Mammary epithelial cell (primary cell): ENCODE measurements at places on chromosomes 3 and 15. TPM values are rescaled to one million over a fixed set of nuclear protein-coding genes. Genes with fewer than 3 reads are reported as not detected.

The MUSTN1 gene
- 0.18 TPM for polyA plus RNA-seq

The PPP1R14D gene
- not detected for polyA plus RNA-seq

The THUMPD3 gene
- polyA plus RNA-seq: 28.4 TPM

The EEF1AKMT4 gene
- polyA plus RNA-seq: 19.1 TPM

The ATP8B4 gene
- not detected for polyA plus RNA-seq

The SPESP1 gene
- polyA plus RNA-seq: 12.8 TPM

The LRRFIP2 gene
- polyA plus RNA-seq: 45.8 TPM

The PLA2G4D gene
- polyA plus RNA-seq: 0.07 TPM

The ABHD14A gene
- 15.4 TPM for polyA plus RNA-seq

The IL5RA gene
- not detected for polyA plus RNA-seq

The PP2D1 gene
- polyA plus RNA-seq: not detected

The SPINK8 gene
- not detected for polyA plus RNA-seq

The TMEM158 gene
- polyA plus RNA-seq: 2.4 TPM

The PIGX gene
- 11.8 TPM for polyA plus RNA-seq

The SYNPR gene
- not detected for polyA plus RNA-seq

- peak; percentile 39 for DNase-seq
Measured at GRCh38 chr3:40768536-40768935, 243.8 kb downstream of the ZNF621 start.

GRCh38 chr15:65033659-65034269 is 4.3 kb upstream of the MTFMT start:
- DNase-seq: peak; percentile 27

DNA sequence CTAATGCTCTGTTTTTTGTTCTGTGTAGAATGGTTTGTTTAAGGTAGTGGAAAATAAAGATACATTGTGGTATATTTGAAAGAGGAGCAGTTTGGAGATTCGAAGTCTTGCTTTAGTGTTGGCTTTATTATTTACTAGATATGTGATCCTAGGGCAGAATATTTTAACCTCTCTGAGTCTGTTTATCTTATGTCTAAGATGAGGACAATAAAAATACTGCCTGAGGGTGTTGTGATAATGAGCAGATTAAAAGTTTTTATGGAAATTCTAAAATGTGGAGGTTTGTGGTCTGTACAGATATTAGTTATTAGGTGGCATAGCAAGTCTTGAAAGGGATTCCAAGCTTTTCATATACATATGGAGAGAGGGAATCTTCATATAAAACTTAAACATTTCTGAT is 15.0 kb downstream of the TCF12 start:
- DNase-seq: no peak

DNA sequence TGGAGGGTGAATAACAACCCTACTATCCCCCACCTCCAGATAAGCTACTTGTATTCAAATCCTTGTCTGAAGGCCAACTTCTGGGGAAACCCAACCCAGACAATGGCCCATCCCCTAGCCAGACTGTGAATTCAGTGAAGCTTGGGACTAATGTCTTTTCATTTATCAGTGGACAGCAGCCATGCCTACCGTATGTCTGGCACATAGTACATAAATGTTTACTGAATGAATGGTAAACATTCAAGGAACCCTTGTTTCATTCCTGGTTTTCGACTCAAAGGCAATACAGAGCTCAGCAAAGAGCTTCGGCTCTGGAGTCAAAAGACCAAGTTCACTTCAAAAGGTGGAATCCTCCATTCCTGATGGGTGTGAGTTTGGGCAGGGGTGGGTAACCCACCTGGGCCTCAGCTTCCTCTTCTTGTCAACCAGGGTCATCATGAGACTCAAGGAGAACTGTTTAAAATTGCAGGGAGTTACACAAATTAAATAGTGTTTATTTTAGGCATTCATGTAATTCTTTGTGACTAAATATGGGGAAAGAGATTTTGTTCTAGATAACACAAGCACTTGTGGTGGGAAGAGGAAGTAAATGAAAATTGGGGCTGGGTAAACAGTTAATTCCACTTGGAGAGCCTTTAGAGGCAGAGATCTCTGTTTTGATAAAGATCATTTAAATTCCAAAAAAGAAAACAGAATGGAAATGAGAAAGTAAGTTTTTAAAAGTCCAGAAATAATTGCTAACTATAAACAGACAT is 303.7 kb upstream of the WNT5A start:
- DNase-seq: no peak

- DNase-seq: peak; percentile 29
Measured at GRCh38 chr3:168040607-168041208, 55.0 kb downstream of the GOLIM4 start.

DNA sequence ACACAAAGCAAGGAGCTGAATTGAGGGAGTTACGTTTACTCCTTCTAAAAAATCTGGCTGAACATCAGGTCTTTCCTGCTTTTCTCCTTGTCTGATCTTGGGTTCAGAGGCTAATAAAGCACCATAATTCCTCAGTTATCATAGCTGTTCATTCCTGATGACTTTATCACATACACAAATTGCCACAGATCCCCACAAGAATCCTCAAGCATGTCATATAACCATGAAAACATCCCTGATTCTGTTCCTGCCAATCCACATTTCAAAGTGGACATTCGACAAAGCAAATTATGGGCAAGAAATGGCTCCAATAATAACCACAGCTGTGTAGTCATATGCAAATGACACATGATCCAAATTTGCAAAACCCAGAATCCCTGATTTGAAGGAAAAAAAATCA is 321.3 kb downstream of the MEX3B start:
- no peak for DNase-seq

- peak; percentile 95 for DNase-seq
Measured at GRCh38 chr3:30770387-30770786, 124.1 kb downstream of the GADL1 start.

- no peak for DNase-seq
Measured at GRCh38 chr15:77832874-77833273, 200.2 kb upstream of the LINGO1 start.

- no peak for DNase-seq
Measured at GRCh38 chr3:24540821-24541220, 46.2 kb upstream of the THRB start.

DNA sequence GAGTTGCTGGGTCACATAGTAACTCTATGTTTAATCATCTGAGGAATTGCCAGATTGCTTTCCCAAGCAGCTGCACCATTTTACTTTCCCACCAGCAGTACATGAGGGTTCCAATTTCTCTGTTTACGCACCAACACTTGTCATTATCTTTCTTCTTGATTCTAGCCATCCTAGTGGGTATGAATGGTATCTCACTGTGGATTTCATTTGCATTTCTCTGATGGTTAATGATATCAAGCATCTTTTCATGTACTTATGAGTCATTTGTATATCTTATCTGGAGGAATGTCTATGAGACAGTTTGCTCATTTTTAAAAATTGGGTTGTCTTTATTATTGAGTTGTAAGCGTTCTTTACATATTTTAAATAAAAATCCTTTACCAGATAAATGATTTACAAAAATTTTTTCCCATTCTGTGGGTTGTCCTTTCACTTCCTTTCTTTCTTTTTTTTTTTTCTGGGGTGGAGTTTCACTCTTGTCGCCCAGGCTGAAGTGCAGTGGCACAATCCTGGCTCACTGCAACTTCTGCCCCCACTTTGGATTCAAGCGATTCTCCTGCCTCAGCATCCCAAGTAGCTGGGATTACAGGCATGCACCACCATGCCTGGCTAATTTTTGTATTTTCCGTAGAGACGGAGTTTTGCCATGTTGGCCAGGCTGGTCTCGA is 8.9 kb upstream of the SGO1 start:
- DNase-seq: no peak

DNA sequence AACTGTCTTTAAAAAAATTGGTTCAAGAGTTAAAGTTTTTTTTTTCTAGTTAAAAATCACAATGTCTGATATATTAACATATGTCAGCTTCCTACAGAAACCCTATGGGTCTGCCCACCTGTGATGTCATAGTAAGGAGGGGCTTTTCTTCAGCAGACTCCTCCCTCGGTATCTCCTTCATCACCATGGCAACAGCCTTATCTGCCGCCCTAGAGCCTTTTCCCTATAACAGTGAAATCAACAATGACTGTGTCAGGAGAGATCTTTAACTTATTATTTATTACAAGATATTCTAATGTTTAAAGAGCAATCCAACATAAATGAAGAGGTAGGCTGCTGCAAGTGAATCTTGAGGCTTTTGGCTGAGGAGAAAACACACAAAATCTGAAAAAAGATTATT is 138.7 kb downstream of the PEX5L start:
- DNase-seq: peak; percentile 42

DNA sequence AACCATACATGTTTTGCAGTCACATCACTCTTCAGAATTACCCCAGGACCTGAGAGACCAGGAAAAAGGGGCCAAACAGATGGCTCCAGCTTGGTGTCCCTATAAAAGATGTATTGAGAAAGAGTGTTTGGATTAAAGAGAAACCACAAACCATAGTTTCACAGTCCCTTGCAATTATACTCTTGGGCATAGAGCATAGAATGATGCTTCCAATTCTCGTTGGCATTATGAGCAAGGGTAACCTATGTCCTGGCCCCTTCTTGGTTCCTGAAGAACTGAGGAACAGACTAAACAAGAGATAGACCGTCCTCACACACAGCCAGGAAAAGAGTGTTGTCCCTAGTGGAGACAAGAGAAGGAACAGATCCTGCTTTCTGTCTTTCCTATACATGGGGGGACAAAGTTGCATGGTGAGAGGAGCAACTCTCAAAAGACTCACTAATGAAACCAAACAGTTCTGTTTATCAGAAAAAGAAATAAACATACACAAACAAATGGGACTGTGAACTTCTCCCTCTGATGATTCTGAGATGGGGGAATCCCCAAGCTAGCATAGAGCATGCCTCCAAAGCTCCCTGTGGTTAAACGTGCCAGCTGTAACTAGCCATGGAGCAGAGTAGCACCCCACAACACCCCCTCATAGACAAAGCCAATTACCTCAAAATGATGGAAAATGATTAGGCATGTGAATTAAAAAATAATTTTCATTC is 908.6 kb downstream of the NTRK3 start:
- DNase-seq: no peak

GRCh38 chr15:50933341-50933740 is 24.9 kb downstream of the AP4E1 start:
- no peak for DNase-seq

DNA sequence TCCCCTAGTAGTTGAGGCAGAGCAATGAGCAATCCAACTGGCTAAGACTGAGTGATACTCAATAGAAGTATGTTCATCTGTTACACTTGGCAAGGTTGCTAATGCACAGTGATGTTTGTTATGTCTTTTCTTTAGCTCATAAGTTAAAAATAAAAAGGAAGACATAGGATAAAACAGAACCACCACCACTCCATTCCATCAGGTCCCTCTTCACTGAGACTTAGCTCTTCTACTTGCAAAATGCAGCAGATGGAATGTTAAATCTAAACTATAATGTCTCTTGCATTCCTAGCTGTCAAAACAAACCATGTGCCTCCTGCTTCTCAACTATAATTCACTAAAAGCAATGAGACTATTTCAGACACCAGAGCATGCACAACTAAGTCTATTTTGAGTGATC is 265.6 kb upstream of the UBE2E2 start:
- no peak for DNase-seq

- no peak for DNase-seq
Measured at GRCh38 chr15:72389231-72389630, 8.9 kb upstream of the TMEM202 start.

GRCh38 chr3:71629289-71629688 is 45.8 kb upstream of the FOXP1 start:
- no peak for DNase-seq

- DNase-seq: no peak
Measured at GRCh38 chr3:76410762-76411281, 625.5 kb upstream of the ZNF717 start.

DNA sequence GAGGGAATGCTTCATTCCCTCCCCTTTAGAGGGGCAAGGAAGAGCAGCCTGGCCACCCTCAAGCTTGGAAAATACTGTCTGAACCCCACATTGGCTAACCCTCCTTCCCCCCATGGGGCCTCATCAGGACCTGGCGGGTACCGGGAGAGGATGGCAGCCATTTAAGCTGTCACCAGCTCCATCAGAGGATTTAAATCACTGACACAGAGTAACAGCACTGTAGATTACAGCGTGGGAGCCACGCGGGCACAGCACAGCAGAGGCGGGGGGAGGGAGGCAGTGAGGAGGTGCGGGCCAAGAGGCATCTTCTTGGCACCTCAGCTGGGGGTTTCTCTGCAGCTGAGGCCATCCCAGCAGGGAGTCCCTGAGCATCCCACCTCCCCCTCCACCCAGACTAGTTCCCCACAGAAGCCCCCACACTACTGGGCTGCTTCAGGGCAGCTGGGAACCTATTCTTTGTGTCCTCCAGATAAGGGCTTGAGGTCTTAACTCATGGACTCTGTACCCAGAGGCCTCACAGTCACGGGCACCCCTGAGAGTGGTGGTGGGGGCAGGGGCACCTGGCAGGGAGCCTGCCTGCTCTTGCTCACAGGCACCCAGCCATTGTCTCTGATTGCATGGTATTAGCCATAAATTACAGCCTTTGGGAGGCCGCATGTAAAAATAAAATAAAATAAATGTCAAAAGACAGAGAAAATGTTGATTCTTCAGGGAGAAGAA is 21.9 kb upstream of the CACNA2D2 start:
- no peak for DNase-seq

DNA sequence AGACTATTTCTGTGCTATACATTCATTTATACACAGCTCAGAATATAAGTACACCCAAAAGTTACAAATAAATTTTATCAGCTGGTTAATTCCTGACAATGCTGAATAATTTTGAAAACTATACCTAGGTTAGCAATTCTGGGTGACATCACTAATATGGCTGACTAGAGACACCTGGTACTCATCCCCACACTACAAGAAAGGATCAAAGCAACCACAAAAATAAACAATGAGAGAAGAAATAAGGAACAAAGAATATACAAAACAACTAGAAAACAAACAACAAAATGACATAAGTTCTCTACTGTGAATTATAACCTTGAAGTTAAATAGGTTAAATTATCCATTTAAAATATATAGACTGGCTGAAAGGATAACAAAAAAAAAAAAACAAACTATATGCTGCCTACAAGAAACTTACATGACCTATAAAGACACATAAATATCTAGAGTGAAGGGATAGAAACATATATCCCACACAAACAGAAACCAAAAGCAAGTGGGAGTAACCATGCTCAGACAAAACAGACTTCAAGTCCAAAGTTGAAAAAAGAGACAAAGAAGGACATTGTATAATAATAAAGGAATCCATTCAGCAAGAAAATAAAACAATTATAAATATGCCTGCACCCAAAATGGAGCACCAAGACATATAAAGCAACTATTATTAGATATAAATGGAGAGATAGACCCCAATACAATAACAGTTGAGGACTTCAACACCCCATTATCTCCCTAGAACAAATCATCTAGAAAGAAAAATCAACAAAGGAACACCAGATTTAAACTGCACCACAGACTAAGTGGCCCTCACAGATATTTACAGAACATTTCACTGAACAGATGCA is 57.8 kb downstream of the IMPG2 start:
- DNase-seq: no peak

DNA sequence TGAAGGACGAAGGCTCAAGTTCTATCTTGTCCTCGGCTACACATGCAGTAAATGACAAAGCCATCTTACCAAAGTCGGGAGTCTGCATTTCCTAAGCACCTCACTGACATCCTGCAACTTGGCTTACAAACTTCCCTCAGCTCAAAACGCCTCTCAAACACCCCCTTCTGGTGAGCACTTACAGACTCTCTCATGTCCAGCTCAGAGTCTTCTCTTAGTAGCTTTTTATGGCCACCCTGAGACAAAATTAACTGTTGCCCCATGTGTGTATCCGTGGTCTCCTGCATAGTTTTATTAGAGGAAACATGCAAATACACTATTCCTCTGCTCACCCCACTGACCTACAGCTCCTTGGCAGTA is 819.7 kb downstream of the FHIT start:
- DNase-seq: no peak

GRCh38 chr15:40918799-40919392 is 10.2 kb upstream of the DLL4 start:
- no peak for DNase-seq
